Hematopoietic multipotent progenitor cell treated with erythropoietin and hydrocortisone succinate and interleukin-3 and kit ligand, for 8 days (in vitro differentiated cells): ENCODE measurements at places on chromosomes 16 and 17.

- no peak for DNase-seq
These were observed 41.6 kb downstream of the MARF1 start for GRCh38 chr16:15601212-15601879.

DNA sequence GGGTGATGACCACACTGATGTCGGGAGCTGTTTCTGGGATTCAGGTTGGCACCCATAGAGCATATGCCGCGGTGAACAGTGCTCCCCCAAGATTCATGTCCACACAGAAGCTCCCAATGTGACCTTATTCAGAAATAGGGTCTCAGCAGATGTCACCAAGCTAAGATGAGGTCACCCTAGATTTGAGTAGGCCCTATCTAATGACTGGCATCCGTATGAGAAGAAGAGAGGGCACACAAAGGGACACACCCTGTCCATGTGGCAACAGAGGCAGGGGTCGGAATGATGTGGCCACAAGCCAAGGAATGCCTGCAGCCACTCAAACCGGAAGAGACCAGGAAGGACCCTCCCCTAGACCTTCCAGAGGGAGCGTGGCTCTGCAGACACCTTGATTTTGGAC lies 35.5 kb downstream of the TBC1D16 start:
- DNase-seq = no peak

DNA sequence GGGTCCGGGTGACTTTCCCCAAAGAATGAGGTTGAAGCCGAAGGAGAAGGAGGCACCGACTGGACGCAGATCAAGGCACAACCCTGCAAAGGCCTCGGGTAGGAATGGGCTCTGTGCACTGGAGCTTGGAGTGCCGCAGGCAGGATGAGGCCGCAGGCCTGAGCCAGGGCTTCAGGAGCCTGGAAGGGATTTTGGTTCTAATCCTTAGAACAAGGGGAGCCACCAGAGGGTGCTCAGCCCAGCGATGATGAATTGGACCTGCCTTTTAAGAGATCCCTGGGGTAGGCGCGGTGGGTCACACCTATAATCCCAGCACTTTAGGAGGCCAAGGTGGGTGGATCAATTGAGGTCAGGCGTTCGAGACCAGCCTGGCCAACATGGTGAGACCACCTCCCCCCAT lies 8.1 kb downstream of the CIBAR2 start:
- no peak for DNase-seq

DNA sequence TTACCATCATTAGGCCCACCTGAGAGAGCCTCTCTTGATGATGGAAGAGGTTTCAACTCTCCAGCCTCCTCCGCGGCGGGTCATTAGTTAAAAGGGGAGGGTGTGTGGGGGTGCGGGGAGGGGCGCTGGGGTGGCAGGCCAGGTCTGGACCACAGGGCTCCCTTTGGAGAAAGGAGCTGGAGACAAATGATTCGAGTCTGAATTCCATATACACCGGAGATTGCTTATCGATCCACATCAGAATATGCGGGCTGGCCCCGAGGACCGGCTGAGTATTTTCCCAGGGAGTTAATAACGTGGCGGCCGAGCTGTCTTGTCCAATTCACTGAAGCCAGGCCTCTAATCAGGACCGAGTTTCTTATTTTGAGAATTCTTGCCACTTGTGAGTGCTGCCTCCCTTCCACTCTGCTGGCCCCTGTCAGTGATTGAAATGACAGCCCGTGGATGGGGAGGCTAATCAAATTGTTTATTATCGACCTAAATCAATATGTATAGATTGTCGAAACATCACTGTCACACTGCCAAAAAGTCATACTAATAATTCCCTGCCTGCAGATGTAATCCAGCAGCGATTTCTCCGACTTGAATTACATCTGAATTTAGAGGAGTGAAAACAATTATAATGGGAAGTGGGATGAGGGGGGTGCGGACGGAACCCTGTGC lies 202.7 kb downstream of the SALL1 start:
- DNase-seq = no peak

DNA sequence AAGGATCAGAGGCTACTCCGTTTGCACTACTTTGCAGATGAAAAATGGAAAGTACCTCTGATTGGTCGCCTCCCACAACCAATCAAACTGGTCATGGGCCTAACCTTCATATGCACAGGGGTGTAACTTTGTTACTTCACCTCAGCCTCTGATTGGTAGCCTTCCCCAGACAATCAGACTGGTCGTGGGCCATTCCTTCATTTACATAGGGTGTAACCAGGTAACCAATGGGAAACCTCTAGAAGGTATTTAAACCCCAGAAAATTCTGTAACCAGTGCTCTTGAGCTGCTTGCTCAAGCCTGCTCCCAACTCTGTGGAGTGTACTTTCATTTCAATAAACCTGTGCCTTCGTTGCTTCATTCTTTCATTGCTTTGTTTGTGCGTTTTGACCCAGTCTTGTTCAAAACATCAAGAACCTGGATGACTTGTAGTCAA lies 39.2 kb upstream of the USP22 start:
- peak; percentile 38 for DNase-seq

DNA sequence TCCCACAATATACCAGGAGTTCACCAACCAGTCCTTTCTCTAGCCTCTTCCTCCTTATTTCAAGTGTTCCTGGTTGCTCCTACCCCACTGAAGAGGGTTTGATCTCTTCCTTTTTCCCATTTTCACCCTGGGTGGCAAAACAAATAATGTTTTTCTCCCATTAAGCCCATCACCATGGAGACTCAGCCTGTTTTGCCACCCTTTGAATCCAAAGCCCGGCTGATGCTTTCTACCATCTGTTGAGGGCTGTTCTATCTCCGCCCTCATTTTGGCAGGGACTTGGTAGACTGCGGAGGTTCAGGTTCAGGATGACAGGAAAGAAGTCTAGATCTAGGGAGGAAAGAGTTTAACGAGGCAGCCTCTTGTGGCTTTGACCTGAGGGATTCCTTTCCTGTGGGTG lies 2.6 kb downstream of the DNAH2 start:
- DNase-seq = no peak

DNA sequence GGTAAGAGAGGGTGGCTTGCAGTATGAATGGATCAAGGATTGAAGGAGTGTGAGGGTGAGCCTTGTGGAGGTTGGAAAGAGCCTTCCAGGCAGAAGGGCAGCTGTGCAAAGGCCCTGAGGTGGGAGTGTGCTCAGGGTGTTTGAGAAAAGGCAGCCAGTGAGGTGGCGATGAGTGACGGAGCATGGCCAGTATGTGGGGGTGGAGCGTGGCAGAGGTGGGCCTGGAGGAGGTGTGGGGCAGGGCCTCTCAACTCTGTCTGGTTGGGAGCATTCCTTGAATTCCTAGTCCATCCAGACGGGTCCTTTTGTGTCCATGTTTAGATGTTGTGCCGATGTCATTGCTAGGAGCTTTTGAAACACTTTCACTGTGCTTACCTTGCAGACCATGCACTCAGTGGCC lies 51.3 kb downstream of the EPN2 start:
- no peak for DNase-seq

DNA sequence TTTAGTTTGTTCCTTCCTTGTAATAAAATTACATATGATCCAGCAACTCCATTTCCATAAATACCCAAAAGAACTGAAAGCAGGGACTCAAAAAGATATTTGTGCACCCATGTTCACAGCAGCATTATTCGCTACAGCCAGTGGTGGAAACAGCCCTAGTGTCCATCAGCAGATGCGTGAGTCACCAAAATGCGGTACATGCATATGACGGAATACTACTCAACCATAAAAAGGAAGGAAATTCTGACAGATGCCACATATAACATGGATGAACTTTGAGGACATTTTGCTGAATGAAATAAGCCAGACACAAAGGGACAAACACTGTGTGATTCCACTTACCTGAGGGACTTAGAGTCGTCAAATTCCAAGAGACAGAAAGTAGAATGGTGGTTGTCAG lies 9.1 kb upstream of the SLC47A2 start:
- DNase-seq = no peak

DNA sequence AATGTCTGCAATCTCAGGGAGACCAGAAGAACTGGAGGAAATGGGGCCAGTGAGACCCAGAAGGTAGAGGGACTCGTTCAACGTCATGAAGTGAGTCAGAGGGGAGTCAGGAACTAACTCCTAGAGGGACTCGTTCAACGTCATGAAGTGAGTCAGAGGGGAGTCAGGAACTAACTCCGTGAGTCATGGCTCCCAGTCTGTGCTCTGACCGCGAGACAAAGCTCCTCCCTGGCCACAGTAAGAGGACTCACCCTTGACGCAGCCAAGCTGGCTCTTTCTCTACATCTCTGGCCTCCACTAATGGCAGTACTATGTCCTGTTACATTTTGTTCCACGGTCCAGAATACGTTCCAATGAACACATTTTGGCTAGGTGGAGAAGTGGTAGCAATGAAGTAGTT lies 902.5 kb downstream of the KCNJ2 start:
- DNase-seq = no peak

DNA sequence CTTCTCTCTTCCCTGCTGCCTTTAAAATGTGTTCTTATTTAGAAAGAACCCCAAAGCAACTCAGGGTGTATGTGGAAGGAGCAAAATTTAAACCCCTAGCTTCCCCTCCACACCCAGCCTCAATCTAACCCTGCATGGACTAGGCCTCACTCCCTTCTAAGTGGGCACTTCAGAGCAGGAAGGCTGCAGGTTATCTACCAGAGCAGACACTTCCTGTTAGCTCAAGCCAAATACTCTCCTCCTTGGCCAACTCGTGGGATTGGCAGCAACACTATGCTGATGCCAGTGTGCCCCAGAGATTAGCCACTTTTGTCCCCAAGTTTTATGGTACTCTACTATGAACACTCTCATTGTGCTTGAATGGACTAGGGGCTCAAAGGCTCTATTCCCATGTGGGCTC lies 35.6 kb downstream of the CCDC42 start:
- DNase-seq = peak; percentile 95

- no peak for DNase-seq
These were observed 63.9 kb downstream of the TNRC6C start for GRCh38 chr17:78022425-78022824.

DNA sequence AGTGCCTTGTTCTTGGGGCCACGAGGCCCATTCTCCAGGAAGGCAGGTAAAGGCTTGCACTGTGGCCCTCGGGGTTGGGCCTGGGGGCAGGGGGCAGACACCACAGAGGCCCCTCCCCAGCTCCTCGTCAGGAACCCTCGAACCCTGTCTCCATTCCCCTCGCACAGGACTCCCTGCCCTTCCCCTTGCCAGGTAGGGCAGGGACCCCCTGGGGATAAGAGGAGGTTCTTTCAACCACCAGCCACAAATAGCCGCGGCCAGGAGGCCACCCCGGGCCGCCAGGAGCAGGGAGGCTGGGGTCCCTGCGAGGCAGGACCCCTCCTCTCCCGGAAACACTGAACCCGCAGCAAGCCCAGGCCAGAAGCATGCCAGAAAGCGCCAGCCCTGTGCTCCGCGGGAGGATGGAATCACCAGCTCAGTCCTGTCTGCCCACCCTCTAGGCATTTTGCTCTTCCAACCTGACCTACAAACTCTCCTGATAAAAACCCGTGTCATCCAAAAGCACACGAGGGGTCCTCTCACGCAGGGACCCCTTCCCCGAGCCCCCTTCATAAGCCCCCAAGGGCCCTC lies 45.6 kb downstream of the SLC47A1 start:
- no peak for DNase-seq

- no peak for DNase-seq
These were observed 64.6 kb downstream of the CYTH1 start for GRCh38 chr17:78717431-78717980.

GRCh38 chr17:56600256-56600655 lies 6.8 kb downstream of the NOG start:
- no peak for DNase-seq

DNA sequence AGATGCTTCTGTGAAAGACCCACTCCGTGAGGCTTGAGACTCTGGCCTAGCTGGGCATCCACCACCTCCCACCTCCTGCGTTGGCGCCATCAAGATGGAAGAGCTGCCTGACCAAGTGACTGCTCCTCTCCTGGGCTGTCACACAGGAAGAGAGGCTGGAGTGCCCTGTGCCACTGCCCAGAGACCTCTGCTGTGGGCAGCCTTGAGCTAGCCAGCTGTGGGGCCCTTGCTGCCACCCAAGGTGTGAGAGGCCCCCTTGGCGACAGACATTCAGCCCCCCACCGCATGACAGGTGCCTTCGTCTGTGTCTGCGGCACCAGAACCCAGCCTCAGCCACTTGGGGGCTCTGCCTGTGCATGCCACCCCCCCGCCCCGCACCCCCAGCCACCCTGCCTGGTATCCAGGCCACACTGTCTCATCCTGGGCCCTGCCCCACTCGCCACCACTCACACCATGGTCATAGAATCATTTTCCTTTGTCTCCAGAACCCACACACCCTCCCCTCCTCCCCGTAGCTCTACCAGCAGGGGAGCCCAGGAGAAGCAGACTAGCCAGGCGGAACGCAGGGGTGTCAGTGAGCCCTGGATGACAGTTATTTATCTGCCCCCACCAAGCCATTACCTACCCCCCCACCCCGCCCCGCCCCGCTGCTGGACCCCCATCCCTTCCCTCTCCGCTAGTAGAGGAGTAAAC lies 120.9 kb upstream of the LHX1 start:
- DNase-seq = no peak

GRCh38 chr17:54353789-54354525 lies 531.2 kb downstream of the KIF2B start:
- DNase-seq = no peak

DNA sequence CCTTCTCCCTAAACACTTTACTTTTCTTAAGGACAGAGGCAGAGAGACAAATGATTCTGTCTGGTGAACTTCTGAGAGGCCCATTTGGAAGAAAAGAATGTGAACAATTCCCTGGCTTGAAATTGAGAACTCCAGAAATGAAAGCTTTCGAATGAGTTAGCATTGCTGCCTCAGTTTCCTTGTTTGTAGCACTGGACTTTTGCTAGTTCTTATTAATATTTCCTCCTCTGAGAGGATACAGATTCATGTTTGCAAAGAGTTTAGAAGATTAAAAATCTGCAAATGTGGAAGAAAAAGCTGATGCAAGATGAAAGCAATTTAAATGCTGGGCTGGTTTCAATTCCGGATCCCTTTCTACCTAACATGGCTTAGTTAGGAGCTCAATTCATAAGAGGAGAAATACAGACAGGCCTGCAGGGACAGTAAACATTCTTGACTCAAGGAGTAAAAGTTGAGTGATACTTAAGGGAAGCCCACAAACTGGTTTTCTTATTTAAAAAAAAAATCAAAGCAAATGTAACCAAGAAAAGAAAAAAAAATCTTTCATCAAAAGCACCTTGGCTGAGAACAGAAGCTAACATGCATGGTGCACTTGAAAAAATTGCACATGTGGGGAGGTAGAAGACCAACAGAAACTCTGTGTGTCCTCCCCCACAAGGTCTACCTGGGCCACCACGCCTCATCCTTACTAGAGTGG lies 27.1 kb downstream of the HNF1B start:
- DNase-seq = no peak

DNA sequence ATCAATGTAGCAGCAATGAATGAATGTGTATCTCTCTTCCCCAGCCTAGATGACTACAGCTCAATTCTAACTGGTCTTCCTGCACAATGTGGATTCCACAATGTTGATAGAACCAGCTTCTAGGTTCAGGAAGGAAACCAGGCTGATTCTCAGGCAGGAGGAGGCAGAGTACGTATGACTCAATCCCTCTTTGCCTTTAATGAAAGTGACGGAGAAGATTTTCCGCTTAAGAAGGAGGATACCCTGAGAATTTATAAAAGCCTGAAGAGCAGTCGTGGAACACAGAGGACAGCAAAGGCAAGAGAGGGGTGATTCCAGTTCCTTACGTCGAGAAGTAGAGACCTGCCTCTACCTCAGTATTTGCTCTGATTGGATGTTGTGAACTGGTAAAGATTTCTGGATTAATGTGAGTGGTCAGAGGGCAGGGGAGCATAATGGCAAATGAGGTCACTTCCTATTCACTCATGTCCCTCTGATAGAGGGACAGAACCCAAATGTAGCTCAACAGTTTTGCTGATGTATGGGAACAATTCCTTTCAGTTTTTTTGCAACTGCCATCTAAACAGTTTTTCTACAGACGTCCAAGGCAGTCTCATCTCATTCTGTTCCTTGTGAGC lies 15.0 kb upstream of the SLC16A11 start:
- DNase-seq = no peak

GRCh38 chr17:43416998-43417890 lies 18.5 kb downstream of the ARL4D start:
- no peak for DNase-seq
